T-helper 17 cell (primary cell): ENCODE measurements at places on chromosomes 11 and 22.

- DNase-seq = no peak
These were observed 15.7 kb upstream of the CDKN1C start for GRCh38 chr11:2901196-2901796.

DNA sequence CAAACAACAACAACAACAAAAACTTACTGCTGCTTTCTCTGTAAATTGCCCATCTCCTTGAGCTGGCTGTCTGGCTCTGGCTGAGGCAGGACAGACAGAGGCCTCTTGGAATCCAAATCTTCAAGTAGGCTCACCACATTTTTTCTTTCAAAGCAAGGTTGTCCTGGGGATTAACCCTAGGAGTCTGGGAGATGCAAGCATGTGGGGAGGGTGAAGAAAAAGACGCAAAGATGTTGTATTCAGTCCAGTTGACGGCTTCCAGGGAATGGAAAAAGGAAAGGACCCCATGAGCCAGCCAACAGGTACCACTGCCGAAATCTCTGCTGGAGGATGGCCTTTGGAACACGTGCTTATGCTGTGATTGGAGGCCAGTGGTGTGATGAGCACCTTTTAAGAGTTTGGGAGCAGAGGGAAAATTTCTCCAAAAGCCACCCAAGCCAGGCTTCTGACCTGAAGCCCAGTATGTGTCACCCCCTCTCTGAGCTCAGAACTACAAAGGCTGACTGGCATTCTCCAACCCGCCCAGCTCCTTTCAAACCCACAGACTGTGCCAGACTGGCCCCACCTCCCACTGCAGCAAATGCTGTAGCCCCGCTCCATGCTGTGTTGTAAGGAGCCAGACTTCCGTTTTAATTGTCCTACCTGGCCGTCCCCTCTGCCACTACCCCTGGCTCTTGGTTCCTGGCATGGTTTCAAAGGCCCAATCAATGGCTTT, 10.8 kb downstream of the BLID start:
- no peak for DNase-seq

- DNase-seq = no peak
These were observed 76.2 kb downstream of the ARHGAP32 start for GRCh38 chr11:129115652-129116586.

DNA sequence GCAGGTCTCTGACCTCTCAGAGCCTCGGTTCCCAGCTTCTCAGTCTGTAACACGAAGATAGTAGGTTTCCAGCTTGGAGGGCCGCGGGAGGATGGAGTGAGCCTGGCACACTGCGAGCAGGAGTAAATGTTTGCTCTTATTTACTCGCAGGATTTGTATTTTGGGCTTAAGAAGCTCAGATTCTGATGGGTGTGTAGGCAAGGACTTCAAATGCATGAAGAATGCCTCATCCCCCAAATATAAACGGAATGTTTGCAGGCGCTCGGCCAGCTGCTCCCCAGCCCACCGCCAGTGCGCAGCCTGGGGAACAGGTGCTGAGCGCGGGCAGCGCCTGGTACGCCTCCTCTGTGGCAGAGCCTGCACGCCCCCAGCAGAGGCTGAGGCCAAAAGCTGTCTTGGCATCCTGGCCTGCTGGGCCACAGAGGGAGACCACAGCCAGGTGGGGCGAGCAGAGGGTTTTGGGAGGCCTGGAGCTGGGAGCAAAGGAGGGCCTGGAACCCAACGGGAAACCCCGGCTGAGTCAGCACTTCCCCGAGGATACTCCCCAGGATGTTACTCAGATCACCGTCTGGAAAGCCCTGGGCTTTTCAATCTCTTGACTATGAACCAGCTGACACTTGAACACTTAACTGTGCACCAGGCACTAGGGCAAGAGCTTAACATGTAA, 9.4 kb downstream of the EHD1 start:
- no peak for DNase-seq
